Suprapubic skin (tissue), 4 donors: ENCODE measurements at places on chromosomes 5 and 9. TPM values are rescaled to one million over a fixed set of nuclear protein-coding genes. Genes with fewer than 3 reads are reported as not detected.

- DNase-seq = no peak
- H3K4me3 ChIP-seq = no peak overlapping the region
- H3K27me3 ChIP-seq = no peaks in the 10 kb centered on the region
- no peaks in the 10 kb centered on the region for H3K36me3 ChIP-seq
- peaks cover 6% of the 10 kb centered on the region for H3K4me1 ChIP-seq
- H3K27ac ChIP-seq = no peak overlapping the region
Measured at GRCh38 chr9:97774673-97775072, 77.5 kb upstream of the XPA start.

Gene PRRX2
- total RNA-seq = 9.9 TPM

Gene OLFM1
- total RNA-seq = 4.0 TPM

DNA sequence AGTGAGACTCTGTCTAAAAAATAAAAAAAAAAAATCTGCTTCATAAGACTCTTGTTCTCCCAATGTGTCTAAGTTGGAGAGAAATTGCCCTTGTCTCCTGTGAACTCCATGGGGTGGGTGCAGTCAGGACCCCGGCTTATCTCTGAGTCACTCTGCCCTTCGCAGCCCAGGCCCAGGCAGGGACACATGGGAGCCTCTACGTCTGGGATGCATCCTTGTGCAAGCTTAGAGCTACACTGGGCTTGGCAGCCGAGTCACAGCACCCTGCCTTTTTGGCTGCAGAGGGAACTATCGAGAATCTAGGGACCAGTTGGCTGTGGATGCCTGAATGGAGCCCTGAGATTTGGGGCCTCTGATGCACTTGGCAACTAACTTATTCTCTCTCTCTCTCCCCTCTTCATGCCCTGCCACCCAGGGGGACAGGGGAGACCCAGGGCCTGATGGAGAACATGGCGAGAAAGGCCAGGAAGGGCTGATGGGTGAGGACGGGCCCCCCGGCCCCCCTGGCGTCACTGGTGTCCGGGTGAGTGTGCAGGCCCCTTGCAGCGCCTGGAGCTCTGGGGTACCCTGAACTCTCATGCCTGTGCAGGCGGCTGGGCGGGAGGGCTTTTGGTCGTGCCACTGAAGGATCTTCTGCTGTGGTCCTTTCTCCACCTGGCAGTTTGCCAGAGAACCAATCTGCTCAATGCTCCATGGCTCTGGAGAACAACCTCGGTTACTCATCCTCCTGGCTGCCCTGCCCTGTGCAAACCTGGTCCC lies 47.5 kb upstream of the ORM1 start:
- peaks cover 32% of the 10 kb centered on the region for H3K4me1 ChIP-seq
- H3K27me3 ChIP-seq = no peaks in the 10 kb centered on the region
- DNase-seq = peak; percentile 70
- H3K27ac ChIP-seq = no peak overlapping the region

Gene SPATA31D3
- not detected for total RNA-seq
